ENCODE measurements at places on chromosomes 6 and 20.

DNA sequence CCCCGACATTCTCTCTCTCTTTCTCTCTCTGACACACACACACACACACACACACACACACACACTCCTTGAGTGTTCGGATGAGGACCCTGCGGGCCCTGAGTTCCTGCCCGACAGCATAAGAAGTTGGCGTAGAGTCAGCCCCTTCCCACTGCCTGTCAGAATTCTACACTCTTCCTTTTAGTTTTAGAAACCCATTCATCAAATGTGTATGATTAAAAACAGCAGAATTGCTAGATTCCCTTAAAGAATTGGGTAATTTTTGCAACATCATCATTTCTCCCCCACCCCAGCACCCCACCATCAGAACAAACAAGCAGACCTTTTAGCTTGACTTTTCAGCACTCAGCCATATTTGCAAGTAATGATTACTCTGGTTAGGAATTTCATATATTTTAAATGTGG is 322.8 kb downstream of the FARS2 start:
- no peak for DNase-seq

DNA sequence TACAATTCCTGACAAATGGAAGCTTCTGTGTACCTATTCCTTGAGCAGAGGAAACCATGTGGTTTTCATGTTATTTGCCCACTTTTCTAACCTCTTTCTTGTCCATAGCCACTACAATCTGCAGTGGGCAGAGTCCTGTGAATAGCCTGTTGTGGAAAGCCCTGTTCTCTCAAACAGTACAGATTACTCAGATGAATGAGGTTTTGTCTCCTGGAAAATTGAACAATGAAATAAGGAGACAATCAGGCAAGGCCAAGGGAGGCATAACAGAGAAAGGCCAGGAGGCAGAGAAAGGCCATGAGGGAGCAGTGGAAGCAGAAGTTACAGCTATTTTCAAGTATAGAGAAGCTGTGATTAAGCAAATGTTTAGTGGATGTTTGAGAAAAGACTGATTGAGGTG is 189.3 kb downstream of the GRIK2 start:
- DNase-seq = no peak

- no peak for DNase-seq
These were observed 4.1 kb upstream of the MOXD1 start for GRCh38 chr6:132405143-132405915.

GRCh38 chr6:157879034-157879872 is 56.2 kb downstream of the SNX9 start:
- DNase-seq = no peak

DNA sequence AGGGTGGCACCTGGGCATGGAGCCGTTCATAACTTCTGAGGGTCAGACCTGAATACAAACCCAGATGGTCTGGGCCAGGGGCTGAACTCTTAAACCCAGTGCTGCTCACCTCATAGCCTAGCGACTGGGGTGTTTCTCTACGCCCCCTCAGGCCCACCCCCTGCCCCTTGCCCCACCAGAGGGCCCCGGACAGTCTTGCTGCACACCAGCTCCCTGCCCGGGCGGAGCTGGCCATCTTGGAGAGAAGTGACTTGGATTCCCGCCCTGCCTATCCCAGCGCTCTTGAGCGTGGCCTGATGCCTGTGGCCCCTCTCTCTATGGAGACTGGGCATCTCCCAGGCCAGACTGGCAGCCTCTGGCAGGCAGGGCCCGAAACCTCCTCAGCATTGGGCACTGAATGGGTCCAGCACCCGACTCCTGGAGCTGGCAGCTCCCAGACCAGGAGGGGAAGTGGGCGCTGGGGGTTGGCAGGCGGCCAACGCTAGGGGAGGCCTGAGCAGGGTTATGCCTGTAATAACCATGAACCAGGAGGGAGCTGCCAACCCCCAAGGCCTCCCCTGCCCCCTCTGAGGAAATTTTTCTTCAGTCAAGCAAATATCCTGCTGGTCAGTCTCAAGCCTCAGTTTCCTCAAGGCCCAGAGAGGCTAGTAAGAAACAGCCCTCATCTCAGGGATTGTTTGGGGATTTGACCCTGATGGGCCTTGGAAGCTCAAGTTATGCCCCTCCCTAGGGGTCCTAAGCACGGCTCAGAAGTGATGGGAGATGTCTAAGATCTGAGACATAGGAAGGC is 169.5 kb downstream of the VEGFA start:
- no peak for DNase-seq

- DNase-seq = no peak
These were observed 11.3 kb downstream of the TXNDC5 start for GRCh38 chr6:7899101-7899888.

GRCh38 chr6:149248693-149249369 is 68.7 kb upstream of the TAB2 start:
- DNase-seq = peak; percentile 64

GRCh38 chr6:140436023-140436811 is 1061.8 kb upstream of the CITED2 start:
- DNase-seq = no peak

GRCh38 chr6:99587792-99588191 is 18.8 kb upstream of the PRDM13 start:
- DNase-seq = no peak

GRCh38 chr6:157283900-157284737 is 39.2 kb downstream of the TMEM242 start:
- no peak for DNase-seq

- no peak for DNase-seq
These were observed 240.5 kb upstream of the PRSS16 start for GRCh38 chr6:27007020-27007419.

DNA sequence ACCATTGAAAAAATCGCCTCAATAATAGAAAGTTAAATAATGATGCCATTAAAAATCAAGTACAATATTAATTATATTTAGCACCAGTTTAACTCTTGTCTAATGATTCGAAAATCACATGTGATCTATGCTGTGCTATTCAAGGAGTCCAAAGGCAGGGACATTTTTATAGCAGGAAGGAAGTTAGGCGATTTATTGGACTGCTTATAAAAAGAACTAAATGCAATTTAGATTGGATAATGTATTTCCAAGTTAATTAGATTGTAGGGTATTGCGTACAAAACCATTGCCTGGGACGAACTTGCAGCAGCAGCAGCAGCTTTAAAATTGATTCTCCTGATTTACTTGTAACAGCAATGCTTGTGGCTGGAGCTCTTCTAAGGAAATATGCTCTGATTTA is 87.4 kb upstream of the TMEM181 start:
- no peak for DNase-seq

- no peak for DNase-seq
These were observed 440.9 kb downstream of the BTBD3 start for GRCh38 chr20:12358655-12359009.

DNA sequence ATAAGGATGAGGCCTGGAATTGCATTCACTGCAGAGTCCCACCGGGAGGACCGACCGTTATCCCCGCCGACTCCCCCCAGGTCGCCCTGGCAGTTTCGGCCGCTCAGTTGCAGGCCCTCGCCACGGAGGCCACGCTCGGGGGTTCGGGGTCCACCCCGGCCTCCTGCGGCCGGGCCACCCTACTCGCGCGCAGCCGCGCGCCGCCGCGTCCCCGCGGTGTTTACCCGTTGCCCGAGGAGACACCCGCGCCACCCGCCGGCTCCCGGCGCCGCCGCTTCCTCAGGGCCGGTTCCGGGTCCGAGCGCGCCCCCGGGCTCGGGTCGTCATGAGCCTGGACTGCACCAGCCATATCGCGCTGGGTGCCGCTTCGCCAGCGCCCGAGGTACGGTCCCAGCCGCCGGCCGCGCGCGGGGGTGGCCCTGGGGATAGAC is at the start of gene CCDC170:
CCDC170 (plus strand) TSS at position 214 of the 431 bp plus-strand sequence; CDS start at position 326, 112 bp downstream.
- peak; percentile 50 for DNase-seq

GRCh38 chr6:14730654-14731053 is 515.2 kb upstream of the JARID2 start:
- DNase-seq = no peak

- DNase-seq = no peak
These were observed 27.0 kb downstream of the SNX9 start for GRCh38 chr6:157850030-157850429.

DNA sequence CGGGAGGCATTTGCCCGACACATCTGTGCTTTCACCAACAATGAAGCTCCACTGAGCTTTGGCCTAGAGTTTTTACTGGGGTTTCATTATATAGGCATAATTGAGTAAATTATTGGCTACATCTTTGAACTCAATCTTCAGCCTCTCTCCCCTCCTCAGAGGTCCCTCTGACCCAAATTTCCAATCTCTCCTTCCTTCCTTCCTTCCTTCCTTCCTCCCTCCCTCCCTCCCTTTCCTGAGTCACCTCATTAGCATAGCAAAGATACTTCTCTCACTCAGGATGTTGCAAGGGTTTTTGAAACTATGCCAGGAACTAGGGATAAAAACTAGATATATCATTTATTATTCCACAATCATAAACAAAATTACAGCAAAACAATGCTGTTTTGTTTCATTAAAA is 238.2 kb upstream of the PRND start:
- peak; percentile 16 for DNase-seq

GRCh38 chr6:108748959-108749358 is 99.3 kb upstream of the ARMC2 start:
- peak; percentile 41 for DNase-seq

GRCh38 chr6:36098920-36099647 is 31.2 kb upstream of the MAPK13 start:
- no peak for DNase-seq

- no peak for DNase-seq
These were observed 199.2 kb upstream of the NT5E start for GRCh38 chr6:85250586-85251220.

GRCh38 chr6:21103626-21104224 is 489.8 kb upstream of the SOX4 start:
- DNase-seq = no peak

DNA sequence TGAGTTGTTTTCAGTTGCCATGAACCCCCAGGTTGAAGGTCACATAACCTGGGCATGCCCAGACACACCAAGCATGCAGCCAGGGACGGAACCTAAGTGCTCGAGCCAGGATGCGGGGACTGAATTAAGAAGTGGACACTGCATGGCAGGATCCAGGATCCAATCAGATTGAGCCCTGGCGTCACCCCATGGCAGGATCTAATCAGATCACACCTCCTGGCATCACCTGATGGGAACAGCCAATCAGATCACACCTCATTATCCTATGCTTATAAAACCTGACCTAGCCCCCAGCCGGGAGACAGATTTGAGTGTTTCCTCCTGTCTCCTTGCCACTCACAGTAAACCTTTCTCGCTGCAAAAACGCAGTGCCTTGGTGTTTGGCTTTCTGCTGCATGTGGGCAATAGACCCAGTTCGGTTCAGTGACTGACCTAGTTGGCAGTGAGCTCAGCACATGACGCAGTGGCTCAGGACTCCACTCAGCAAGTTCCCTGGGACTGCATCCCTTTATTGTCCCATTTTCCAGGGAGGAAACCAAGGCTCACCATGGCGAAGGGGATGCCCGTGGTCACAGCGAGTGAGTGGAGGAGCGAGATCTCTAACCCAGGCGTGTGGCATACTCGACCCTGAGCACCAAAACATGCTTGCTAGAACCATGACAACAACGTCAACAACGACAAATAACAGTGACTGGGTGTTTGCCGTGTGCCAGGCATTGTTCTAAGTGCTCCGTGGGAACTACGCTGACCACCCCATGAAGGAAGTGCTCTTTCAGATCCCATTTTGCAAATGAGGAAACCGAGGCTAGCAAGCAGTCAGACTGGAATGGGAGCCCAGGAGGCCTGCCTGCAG is 66.3 kb downstream of the RBM38 start:
- DNase-seq = no peak

All from suppressor macrophage treated with lipopolysaccharide for 4 hours (primary cell).